ENCODE measurements at places on chromosomes 4 and X.

DNA sequence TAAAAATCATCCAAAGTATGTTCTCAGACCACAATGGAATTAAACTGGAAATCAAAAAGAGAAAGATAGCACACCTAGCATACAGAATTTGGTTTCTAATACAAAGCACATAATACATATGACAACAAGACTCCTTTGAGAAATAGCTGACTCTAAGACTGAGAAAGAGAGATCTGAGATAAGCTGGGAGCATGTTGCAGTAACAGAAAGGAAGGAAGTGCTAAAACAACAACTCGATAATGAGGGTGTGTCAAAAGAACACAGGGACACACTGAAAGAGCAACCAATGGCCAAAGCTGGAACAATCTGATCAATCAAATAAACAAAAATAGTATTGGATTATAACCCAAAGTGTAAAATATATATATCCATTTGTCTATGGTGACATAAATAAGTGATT lies 586.6 kb downstream of the C4orf33 start:
- DNase-seq = no peak

- DNase-seq = no peak
Measured at GRCh38 chr4:68176904-68177303, 47.2 kb upstream of the TMPRSS11F start.

- no peak for DNase-seq
Measured at GRCh38 chr4:85688055-85688740, 213.2 kb downstream of the ARHGAP24 start.

DNA sequence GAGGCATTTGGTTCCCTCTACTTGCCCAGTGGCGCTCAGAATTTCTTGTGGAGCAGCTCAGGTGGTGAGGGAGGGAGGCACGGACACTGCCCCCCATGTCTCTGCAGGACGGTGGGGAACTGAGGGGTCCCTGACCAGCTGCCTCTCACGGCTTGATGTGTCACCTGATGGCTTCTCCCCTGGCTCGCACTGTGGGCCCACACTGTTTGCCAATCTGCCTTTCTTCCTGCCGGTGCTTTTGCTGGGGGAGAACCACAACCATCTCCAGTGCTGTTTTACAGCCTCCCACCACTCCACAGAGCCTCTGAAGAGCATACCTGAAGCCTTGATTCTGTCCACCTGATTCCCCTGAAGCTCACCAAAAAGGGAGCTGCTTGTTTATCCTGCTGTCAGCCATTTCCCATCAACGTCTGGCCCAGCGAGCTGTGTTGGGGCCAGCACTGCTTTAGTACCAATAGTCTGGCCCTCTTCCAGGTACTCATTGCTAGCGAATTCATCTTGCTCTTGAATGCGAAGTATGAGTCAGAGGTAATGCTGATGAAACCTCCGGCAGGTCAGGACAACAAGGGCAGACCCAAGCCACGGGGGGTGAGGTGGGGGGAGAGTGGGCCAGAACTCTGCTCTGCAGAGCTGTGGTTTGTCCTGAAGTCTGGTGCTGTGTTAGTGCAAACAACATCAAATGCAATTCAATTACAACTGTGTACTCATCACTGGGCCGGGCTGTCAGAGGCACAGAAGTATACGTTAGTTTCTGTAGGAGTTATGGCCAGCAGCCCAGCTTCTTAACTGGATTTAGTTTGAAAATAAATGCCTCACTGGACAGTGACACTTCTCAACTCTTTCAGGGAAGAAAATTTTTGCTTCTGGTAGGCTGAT lies 208.3 kb upstream of the JADE1 start:
- DNase-seq = peak; percentile 31

DNA sequence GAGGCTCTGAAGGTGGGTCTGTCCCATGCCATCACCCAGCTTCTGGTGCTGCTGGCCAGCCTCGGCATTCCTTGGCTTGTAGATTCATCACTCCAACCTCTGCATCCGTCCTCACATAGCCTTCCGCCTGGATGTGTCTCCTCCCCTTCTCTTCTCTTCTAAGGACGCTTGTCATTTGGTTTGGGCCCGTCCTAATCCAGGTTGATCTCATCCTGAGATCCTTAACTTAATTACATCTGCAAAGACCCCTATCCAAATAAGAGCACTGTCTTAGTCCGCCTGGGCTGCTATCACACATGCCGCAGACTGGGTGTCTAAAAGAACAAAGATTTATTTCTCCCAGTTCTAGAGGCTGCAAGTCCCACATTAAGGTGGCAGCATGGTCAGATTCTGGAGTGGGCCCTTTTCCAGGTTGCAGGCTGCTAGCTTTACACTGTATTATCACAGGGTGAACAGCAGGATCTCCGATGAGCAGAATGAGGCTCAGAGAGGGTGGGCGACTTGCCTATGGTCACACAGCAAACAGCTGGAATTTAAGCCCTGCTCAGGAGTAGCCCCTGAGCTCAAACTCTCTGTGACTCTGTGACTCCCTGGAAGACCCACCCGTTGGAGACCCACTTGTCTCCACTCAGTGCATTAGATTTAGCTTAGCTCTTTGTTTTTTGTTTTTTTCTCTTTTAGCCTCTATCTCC lies 113.1 kb downstream of the STK32B start:
- DNase-seq = no peak

DNA sequence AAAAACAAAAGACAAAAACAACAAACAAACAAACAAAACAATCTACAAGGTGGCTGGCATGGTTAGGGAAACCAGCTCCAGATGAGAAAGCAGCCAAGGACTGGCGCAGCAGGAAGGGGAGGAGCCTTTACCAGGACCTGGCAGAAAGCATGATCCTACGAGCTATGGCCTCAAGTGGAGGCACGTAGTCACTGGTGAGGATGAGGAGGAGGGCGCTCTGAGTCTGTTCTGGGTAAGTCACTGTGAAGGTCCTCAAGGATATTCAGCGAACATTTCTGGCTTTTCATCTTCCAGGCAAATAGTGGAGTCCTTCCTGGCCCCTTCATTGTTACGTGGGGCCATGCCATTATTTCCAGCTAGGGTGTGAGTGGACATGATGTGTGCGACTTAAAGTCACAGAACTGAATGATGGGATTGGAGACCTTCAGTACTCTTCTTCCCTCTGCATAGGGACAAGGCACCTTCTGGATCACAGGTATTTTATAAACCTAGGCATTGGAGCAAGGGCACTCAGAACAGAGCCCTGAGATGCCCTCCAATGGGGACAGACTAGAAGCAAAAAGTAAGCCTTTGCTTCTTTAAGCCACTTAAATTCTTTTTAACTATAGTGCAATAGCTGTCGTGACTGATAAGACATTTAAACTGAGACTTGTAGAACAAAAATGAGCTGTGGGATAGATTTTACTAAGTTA lies 771.3 kb downstream of the RAB28 start:
- no peak for DNase-seq

GRCh38 chrX:66042307-66043077 lies 2.6 kb upstream of the VSIG4 start:
- no peak for DNase-seq

DNA sequence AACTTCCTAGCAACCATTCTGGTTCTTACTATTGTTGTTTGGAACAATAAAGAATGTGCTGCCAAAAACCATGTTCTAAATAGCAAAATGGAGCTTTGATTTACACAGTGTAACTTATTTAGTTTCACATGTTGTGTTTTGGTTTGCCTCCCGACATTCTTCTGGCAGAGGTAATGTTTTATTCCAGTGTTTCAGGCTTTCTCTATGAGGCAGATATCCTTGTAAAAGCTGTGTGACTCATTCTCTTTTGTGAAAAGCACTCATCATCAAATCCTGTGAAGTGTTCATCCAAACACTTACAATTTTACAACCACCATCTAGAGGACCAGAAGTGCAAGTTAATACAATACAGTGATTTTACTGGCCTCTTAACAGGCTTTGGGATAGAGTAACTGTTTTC lies 219.0 kb upstream of the GIMD1 start:
- DNase-seq = no peak

DNA sequence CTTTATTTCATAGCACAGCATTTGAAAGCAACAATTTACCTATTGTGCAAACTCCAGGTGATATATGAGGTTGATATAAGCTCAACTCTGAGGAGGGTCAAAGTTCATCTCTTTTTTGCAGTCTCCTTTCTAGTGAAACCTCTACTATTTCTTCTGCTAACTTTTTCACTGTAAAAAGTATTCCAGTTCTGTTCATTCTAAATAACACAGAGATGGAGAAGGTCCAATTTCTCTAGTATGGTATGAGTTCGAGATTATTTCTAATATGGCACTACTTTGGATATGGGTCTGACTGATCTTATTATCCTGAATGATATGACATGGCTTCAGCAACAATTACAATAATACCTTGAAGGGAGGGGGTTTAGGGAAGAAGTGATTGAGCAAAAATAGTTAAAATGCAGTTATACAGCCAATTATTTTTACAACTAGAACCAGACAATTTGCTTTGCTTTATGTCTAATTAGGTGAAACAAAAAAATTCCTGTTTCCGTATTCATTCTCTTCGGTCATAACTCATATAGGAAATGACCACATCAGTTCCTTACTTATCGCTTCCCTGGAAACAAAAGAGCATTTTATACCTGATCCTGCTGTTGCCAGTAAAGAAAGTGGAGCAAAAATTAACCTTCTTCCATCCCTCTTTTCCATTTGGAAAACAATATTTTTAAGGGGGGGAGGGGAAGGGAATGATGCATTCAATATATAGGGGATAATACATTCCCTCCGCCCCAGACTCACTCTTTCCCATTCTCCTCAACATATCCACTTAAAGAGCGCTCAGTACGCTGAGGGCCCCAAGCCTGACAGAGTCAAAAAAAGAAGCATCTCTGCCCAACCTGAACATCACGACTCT lies 1.0 kb downstream of the TBC1D9 start:
- no peak for DNase-seq

- DNase-seq = no peak
Measured at GRCh38 chr4:105059337-105059736, 87.3 kb upstream of the TET2 start.

GRCh38 chr4:151743128-151743854 lies 17.5 kb downstream of the GATB start:
- no peak for DNase-seq

DNA sequence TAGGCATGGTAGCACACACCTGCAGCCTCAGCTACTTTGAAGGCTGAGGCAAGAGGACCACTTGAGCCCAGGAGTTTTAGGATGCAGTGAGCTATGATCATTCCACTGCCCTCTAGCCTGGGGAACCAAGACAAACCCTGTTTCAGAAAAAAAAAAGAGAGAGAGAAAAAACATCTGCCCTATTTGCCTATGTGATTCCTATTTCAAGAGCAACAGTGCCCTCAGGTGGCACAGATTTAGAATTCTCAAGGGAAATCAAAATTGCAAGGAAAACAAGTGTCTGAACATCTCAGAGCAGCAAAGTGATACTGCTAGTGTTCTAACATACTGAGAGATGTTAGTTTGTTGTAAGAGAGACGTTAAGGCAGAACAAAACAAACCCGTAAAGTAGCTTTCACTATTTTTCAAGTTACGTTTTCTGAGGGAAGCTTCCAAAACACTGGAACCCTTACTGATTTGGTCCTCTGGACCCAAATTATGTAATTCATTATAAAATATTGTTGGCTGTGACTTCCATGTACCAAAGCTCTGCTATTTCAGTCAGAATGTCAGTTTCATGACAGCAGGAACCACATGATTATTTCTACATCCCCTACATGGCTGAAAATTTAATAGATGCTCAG lies 7.9 kb downstream of the BDH2 start:
- peak; percentile 37 for DNase-seq

DNA sequence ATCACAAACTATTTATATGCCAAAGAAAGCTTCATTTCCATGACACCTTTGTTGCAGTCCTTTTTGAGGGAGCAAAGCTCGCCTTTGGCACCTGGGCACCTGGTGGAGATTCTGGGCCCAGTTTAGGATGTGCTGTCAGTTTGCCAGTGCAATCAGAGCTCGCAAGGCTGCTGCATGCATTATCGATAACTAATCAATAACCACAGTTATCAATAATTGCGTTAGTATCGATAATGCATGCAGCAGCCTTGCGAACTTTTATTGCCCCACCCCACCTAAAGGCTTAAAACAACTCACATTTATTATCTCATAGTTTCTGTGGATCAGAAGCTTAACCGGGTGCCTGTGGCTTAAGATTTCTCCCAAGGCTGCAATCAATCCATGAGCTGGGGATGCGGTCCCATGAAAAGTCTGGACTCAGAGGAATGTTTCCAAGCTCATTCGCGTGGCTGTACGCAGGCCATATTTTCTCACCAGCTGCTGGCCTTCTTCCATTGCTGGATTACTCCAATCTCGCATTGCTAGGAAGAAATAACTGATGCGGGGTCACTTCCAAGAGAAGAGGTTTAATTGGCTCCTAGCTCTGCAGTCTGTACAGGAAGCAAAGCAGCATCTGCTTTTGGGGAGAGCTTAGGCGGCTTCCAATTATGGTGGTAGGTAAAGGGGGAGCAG lies 6.2 kb upstream of the AFAP1 start:
- DNase-seq = no peak

- DNase-seq = no peak
Measured at GRCh38 chrX:16770970-16771482, 15.2 kb upstream of the TXLNG start.

DNA sequence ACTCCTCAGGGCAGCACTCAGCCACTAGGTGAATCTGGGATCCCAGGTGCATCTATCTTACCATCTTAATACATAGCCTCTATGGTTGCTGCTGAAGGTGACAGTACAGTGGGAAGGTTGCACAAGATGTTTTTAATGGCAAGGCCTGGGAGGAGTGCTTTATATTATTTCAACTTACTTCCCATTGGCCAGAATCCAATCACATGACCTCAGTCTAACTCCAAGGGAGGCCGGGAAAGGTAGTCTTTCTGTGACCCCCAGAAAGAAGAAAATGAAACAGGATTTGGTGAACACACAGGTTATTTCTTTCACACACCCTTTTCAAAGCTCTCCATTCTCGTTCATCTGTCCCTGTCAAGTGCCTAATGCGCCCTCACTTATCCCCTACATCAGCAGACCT lies 189.1 kb upstream of the ATP6AP2 start:
- DNase-seq = no peak

DNA sequence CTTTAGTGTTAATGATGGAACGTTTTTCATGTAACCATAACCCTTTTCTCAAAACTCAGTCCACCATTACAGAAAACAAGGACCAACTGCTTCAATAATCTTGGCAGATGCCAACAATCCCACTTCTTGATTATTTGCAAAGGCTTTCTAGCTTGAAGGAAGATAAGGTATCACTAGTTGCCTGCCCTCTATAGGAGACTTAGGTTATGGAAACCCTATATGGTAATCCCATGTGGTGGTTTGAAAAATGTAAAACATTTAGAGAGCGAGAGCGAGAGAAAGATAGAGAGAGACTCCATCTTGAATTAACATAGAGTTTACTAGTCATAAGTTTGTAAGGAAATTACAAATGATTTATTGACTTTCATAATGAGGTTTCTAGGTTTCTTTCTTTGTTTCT lies 1627.5 kb upstream of the TENM3 start:
- no peak for DNase-seq

GRCh38 chr4:178080312-178080711 lies 638.1 kb upstream of the AGA start:
- no peak for DNase-seq

GRCh38 chr4:87029356-87029755 lies 94.5 kb downstream of the AFF1 start:
- no peak for DNase-seq
